CD4-positive, CD25-positive, alpha-beta regulatory T cell (primary cell): ENCODE measurements at places on chromosomes 1 and 21. TPM values are rescaled to one million over a fixed set of nuclear protein-coding genes. Genes with fewer than 3 reads are reported as not detected.

OR2T2 gene
- not detected for polyA plus RNA-seq

MYOC gene
- not detected for polyA plus RNA-seq

CADM3 gene
- not detected for polyA plus RNA-seq

SLC2A5 gene
- polyA plus RNA-seq = not detected

KRTAP19-1 gene
- not detected for polyA plus RNA-seq
